ENCODE measurements at places on chromosomes 5 and 9.
A peak's percentile ranks its signal among the peaks of the same experiment; 100 is the strongest.

DNA sequence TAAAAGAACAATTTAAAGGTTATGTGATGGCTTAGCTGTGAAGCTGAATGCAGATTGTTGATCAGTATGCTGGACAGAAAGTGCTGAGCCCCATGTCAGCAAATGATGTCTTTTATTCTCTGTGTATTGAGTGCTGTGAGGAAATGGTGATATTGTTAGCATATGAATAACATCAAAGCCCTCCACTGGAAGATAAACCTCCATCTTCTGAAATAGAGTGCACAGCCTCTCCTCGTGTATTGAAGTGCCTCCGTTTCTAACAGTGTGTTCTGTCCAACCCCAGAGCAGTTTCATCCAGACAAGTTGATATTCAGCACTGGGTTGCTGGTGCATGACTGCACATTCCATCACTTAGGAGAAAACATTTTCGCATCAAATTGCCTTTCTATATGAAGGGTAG is 242.9 kb downstream of the CSNK1G3 start:
- no peak for DNase-seq

GRCh38 chr5:130992095-130992494 is 173.0 kb downstream of the HINT1 start:
- no peak for DNase-seq

DNA sequence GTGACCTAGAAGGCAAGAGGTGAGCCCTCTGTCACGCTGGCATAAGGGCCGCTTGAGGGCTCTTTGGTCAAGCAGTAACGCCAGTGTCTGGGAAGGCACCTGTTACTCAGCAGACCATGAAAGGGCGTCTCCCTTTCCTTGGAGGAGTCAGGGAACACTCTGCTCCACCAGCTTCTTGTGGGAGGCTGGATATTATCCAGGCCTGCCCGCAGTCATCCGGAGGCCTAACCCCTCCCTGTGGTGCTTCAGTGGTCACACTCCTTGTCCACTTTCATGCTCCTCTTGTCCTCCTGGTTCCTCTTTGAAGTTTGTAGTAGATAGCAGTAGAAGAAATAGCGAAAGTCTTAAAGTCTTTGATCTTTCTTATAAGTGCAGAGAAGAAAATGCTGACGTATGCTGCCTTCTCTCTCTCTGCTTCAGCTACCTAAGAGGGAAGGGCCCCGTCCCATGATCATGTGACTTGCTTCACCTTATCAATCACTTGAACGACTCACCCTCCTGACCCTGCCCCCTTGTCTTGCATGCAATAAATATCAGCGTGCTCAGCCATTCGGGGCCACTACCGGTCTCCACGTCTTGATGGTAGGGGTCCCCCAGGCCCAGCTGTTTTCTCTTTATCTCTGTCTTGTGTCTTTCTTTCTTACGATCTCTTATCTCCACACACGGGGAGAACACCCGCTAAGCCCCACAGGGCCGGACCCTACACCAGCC is 16.7 kb upstream of the SCGB3A1 start:
- no peak for DNase-seq

- DNase-seq: no peak
These were observed 371.4 kb downstream of the SEMA5A start for GRCh38 chr5:9174446-9174845.

DNA sequence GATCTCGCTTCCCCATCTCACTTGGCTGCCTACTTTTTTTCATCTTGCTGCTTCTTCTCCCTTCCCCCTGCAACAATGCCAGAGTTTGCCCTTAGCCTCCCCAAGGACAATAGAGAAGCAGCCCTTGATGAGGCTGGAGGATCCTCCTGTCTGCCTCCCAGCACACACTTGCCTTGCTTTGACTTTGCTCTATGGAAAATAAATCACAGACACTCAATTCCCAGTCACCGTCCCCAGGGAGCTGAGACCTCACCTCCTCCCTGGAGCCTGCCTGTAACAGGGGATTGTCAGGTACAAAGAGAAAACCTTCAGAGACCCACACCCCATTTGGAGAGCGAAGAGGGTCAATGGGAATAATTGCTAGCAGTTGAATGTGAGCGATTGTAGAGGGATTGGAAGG is 242.1 kb upstream of the ZNF462 start:
- no peak for DNase-seq

- no peak for DNase-seq
These were observed 136.2 kb downstream of the LIFR start for GRCh38 chr5:38420246-38420645.

GRCh38 chr5:169080448-169080911 is 220.5 kb downstream of the SLIT3 start:
- DNase-seq: no peak

DNA sequence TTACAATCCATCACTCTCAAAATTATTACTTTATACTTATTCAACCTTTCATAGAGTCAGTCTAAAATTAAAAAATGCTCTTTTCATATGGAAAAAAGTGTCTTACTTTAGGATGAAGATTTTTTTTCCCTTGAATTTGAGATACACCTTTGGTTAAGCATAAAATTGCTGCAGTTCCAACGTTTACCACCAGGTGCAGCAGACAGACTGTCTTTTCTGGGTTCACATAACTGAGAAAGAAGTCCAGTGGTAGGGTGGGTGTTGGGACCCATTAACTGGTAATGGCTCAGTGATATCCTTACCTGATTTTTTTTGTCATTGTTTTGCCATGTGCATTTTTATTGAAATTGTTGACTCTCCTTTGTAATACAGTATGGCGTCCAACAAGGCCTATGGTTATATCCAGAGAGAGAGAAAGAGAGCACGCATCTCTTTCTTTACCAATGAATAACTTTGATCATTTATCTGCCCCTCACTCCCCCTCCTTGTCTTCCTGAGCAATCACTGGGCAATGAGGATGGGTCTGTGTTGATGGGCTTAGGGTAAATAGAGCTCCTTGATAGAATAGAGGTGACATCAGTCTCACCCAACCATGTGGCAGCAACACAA is 98.4 kb downstream of the FBXL7 start:
- DNase-seq: peak; percentile 33

DNA sequence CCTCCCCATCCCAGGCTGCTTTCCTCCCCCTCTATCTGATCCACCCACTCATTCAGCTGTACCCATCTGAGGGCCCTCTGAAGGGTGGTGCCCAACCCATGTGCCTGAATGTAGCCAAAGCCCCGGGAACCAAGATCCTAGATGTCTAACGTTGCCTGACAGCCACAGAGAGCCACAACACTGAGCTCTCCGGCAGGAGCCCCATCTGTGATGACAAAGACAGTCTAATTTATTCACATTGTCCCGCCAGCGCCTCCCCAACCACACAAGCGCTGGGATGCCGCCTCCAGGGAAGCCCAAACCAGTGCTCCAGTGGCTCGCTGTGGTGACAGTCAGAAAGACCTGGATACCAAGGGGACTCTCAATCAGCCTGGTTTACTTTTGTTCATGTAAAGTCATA is 8.4 kb downstream of the IGFBPL1 start:
- DNase-seq: no peak

DNA sequence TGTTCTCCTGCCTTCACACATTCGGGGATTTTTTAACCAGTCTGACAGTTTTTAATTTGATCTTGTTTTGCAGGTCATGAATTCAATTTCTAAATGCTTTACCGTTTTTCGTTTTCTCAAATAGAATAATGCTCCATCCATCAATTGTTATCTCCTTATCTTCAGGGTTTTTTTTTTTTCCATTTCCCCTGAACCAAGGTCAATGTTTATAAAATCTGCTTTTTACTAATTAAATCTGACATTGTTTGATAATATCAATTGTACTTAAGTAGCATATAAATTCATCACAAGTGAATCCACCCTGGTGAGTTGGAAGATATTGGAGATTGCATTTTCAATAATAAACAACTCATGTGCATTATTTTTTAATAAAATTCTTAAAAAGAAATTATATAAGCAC is 2004.6 kb upstream of the WWC1 start:
- no peak for DNase-seq

GRCh38 chr9:123609844-123610243 is 253.8 kb downstream of the CRB2 start:
- no peak for DNase-seq

- DNase-seq: no peak
These were observed 7.7 kb downstream of the AMBP start for GRCh38 chr9:114070188-114071103.

DNA sequence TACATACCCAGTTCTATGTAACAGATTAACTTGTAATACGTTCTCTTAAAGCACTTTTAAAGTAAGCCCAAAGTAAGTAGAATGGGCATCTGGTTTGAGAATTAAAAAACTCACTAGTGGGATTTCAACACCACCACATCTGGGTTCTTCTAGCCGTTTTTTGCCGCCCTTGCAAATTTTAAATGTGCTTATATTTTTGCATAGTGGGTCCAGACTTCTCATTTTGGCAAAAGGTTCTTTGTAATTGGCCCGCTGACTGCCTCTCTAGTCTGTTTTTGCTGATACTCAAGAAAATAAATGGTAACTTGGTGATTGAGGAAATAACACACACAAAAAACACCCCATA is 582 bp upstream of the FBXO4 start:
- no peak for DNase-seq

DNA sequence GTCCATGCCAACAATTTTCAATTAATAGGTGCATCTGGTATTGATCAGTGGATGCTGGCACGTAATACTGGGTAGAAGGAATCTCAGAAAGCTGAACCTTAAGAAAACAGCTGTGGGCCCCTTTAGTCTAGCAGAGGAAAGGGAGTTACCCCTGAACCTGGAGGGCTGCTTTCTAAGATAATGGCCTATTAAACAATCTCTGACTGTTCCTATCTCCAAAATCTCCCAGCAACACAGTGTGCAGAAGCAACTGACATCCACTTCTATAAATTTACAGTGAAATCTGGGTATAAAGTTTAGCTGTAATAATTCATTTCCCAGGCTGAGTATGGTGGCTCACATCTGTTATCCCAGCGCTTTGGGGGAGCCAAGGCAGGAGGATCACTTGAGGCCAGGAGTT is 198.8 kb downstream of the MAPKAP1 start:
- no peak for DNase-seq

- DNase-seq: no peak
These were observed 25.7 kb downstream of the PIP5K1B start for GRCh38 chr9:68730570-68731235.

DNA sequence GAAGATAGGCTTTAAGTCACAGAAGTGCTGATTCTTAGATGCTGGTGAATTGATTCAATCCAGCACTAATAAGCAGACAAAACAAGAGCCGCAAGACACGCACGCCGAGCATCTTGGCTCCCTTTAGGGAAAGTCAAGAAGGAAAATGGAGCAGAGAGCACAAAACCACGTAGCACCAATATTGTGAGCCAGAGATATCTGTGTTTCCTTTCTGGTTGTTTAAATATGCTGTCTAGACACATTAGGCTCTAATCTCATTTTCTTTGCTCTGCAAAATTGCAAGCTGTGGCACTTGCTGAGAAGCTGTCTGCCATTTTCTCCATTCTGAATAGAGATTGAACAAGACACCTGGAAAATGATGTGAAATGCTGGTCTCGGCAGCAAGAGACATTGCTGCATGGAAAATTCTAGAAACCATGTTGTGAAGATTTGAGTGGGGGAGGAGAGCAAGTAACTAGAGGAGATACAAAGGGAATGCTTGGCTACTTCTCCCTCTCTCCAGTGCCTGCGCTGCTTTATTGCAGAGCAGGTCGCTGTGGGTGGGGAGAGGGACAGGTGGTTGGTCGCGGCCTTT is 336.3 kb downstream of the MED10 start:
- no peak for DNase-seq

- DNase-seq: no peak
These were observed 22.8 kb upstream of the TNFAIP8 start for GRCh38 chr5:119332978-119333401.

GRCh38 chr9:129731477-129732085 is 21.3 kb downstream of the PTGES start:
- DNase-seq: no peak

DNA sequence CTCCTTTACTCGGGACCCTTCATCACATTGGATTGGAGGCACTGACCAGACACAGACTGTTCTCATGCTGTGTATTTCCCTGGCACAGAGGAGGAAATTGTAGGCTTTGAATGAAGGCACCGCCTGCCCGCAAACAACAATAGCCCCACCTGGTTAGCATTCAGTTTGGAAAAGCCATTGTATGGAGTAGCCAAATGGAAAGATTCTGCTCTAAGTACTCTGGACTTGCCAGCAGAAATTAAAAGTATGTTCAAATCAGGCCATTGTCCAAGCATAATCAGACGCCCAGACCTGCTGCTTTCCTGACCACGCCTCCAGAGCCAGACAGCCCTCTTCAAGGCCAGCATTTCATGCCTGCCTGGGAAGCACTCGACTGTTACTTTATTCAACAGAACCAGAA is 8.0 kb upstream of the SEMA4D start:
- no peak for DNase-seq

DNA sequence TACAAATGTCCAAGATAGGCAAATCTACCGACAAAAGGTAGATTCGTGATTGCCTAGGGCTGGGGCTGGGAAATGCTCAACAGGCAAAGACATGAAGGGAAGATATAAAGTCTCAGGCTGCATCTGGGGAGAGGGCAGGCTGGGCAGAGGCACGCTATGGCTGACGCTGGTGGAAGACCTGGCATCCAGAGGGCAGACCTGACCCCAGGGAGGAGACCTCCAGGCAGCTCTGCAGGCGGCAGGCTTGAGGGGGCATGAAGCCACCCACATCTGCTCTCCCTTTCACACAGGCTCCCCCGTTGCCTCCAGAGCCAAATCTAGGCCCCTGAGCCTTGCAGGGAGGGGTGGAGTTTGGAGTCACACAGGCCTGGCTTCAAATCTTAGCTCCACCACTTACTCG is 145.5 kb downstream of the PAX5 start:
- no peak for DNase-seq

DNA sequence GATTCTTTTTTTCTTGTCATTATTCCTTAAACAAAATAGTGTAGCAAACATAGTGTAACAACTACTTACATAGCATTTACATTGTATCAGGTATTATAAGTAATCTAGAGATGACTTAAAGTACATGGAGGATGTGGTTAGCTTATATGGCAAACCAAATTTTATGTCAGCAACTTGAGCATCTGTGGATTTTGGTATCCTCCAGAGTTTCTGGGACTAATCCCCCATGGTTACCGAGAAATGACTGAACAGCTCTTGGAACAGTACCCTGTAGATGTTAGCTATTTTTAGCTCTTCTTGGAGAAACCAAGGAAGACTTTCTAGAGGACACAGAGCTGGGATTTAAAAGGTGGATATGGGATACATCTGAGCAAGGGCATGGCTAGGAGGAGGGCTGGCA is 157.6 kb upstream of the KLF4 start:
- DNase-seq: no peak

DNA sequence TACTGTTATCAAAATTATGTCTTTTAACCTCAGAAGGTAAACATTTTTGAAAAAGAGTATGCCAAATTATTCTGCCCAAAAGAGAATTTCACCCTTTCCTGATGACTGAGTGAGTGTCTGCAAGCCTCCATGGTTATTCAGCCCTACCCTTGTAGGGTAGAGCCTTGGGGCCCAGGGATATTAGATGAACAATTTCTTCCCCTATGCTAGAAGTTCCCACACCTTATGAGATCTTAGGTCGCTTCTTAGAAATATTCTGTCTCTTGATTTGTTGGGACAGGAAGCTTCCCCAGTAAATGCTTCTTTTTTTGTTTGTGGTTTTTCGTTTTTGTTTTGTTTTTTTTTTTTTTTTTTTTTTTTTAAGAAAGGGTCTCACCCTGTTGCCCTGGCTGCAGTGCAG is 3.1 kb downstream of the CRB2 start:
- DNase-seq: no peak

GRCh38 chr5:163489055-163489744 is 16.2 kb upstream of the MAT2B start:
- DNase-seq: no peak

GRCh38 chr5:139068494-139069151 is 129.5 kb downstream of the SIL1 start:
- DNase-seq: no peak

GRCh38 chr5:96825243-96825642 is 17.5 kb upstream of the ERAP1 start:
- no peak for DNase-seq
